Aorta (tissue), 5 donors: ENCODE measurements at places on chromosomes 4 and X. TPM values are rescaled to one million over a fixed set of nuclear protein-coding genes. Genes with fewer than 3 reads are reported as not detected.

Gene COL25A1
- total RNA-seq = 8.1 TPM

Gene PNCK
- 4.9 TPM for total RNA-seq

Gene TSR2
- total RNA-seq = 39.5 TPM

Gene CXCL3
- 12.1 TPM for total RNA-seq

Gene TMPRSS11B
- not detected for total RNA-seq

Gene TMPRSS11D
- total RNA-seq = not detected

Gene FAM133A
- total RNA-seq = 0.65 TPM

Gene GPR119
- total RNA-seq = not detected

Gene XPNPEP2
- 24.8 TPM for total RNA-seq

Gene GAGE1
- not detected for total RNA-seq

Gene NUDT10
- total RNA-seq = 2.7 TPM

Gene DDX53
- total RNA-seq = not detected

Gene KIAA0232
- 38.8 TPM for total RNA-seq

Gene GCNA
- 1.9 TPM for total RNA-seq

Gene PPP4R3C
- total RNA-seq = not detected

Gene CXCL1
- total RNA-seq = 4.6 TPM

Gene SASH3
- total RNA-seq = 16.1 TPM

Gene FHDC1
- total RNA-seq = 0.88 TPM

Gene XKRX
- total RNA-seq = 0.27 TPM

Gene SGCB
- total RNA-seq = 72.6 TPM

Gene PPP1R3F
- total RNA-seq = 7.9 TPM

Gene ANKRD37
- 38.6 TPM for total RNA-seq

Gene RAI2
- total RNA-seq = 24.9 TPM

Gene PDCL2
- not detected for total RNA-seq

Gene GABRG1
- total RNA-seq = 0.03 TPM

Gene DIAPH2
- 44.8 TPM for total RNA-seq

Gene ASMT
- 0.69 TPM for total RNA-seq

Gene SLC7A11
- total RNA-seq = 0.81 TPM

Gene F8A3
- 0.39 TPM for total RNA-seq

Gene STAP1
- 0.88 TPM for total RNA-seq

Gene ARMCX2
- 36.3 TPM for total RNA-seq

Gene SCML2
- 2.2 TPM for total RNA-seq

Gene TMA16
- total RNA-seq = 27.3 TPM

Gene CISD2
- 19.3 TPM for total RNA-seq

Gene CFI
- total RNA-seq = 33.7 TPM

Gene TLR1
- 18.1 TPM for total RNA-seq

Gene FLNA
- 4,329 TPM for total RNA-seq

Gene USP17L19
- not detected for total RNA-seq

Gene MND1
- total RNA-seq = 0.81 TPM

Gene HSFX2
- total RNA-seq = not detected

Gene POLN
- total RNA-seq = 6.6 TPM

Gene TCEAL2
- total RNA-seq = 20.5 TPM

Gene BEND4
- 0.15 TPM for total RNA-seq

Gene GAGE2A
- not detected for total RNA-seq

Gene TLR7
- total RNA-seq = 6.4 TPM

Gene MMRN1
- total RNA-seq = 24.5 TPM

Gene FOXR2
- total RNA-seq = not detected

Gene GLRA3
- not detected for total RNA-seq

Gene SPANXN5
- not detected for total RNA-seq

Gene FGA
- not detected for total RNA-seq
